ENCODE measurements at places on chromosomes 5 and 9.

GRCh38 chr5:65769539-65769938 lies 47.5 kb downstream of the NLN start:
- DNase-seq = no peak

DNA sequence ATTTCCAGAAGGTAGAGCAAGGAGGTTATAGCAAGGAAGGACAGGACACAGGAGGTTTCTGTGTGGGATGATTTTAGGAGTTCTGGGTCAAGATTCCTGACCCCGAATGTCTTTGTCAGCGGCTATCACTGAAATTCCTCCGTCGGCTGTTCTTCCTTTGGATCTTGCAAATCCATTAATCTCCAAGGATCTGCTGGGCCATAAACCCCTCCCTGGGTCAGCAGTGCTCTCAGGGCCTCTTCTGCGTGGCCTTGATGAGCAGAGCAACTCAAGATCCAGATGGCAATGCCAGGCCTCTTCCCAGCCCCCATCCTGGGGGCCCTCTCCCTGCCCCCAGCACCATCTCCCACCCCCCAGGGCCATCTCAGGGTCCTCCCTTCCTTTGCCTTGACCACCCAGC lies 16.3 kb upstream of the COL27A1 start:
- DNase-seq = no peak

- peak; percentile 44 for DNase-seq
Measured at GRCh38 chr5:132777209-132778069, at the start of gene SEPTIN8. TSS of gene SEPTIN8 (minus strand) at chr5:132777239. CDS start at chr5:132777137, 102 bp downstream.

DNA sequence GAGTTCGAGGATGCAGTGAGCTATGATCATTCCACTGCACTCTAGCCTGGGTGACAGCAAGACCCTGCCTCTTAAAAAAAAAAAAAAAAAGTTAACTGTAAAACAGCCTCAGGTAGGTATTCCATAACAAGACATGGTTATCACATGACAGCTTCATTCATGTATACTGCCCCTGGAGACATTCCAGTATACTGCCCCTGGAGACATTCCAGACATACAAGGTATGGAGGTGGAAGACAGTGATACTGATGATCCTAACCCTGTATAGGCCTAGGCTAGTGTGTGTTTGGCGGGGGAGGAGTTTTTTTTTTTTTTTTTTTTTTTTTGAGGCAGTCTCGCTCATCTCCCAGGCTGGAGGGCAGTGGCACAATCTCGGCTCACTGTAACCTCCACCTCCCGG lies 105.5 kb downstream of the RICTOR start:
- DNase-seq = no peak

DNA sequence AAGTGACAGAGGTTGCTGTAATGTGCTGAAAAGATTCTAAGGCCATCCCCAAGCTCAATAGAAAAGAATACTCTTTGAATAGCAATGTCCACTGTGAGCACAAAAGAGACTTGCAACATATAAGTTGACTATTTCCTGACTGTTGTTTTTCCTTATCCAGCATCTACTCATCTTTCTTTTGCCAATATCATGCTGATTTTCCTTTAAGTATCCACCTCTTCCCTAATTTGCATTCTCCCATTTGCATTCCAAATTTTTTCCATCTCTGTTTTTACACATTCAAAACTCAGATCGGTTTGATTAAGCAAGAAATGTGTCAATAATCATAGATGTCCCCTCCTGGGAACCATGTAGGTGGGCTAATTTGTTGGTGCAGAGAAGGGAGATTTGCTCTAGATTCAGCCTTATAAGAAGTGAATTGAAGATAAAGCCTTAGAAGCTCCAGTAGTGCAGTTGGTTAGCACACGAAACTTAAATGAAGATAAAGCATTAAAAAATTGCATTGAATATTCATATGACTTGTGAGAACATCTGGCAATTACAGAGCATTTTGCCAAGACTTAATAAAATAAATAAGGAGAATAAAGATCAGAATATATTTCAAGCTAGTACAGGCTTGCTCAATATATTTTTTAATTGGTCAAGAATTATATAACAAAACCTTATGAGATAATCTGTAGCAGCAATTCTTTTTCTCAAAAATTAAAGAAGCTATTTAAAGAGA lies 267.6 kb downstream of the TMEM167A start:
- DNase-seq = no peak

- DNase-seq = peak; percentile 82
Measured at GRCh38 chr5:74640450-74640953, at the start of gene ENC1. TSS of gene ENC1 (minus strand) at chr5:74640728. CDS start at chr5:74636485, 4,243 bp downstream.

DNA sequence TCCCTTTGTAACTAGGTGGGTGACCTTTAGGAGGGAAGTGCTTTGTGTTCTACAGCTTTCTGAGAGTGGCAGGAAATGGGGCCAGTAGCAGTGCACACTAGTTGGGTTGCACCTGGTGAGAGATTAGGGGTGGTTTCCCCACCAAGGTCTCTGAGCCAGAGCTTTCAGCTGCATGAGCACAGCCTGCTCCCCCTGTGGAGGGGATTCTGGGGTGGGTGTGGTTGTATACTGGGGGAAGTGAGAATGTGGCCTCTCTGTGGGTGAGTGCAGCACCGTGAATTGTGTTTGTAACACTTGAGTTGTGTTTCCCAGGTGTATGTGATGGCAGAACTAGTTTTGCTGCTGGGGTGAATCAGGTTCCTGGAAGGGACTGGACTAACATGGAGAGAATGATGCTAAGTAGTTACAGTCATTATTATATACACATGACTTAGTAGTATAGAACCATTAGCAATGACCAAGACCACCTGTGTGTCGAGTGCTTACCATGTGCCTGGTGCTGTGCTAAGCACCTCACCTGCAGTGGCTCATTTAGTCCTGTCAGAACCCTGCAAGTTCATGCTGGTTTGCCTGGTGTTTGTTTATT lies 11.8 kb upstream of the CXXC5 start:
- DNase-seq = no peak

GRCh38 chr5:177040814-177041420 lies 18.4 kb downstream of the ZNF346 start:
- no peak for DNase-seq

DNA sequence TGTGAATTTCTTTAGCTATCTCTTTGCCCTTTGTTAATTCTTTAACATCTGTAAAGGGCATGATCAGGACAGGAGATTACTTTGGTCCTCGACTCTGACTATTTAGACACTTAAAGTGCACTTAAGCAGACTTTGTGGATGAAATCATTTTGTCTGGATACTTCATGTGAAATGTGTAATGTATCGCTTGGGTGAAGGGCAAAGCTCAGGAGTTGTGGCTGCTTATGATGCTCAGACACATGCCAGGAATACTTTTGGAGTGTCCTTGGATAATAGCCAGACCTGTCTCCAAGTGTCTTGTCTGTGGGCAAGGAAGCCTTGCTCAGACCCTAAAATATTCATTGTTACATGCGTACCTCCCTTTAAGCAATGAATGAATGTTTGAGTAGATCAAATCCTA lies 87.8 kb downstream of the RAI14 start:
- no peak for DNase-seq

- DNase-seq = no peak
Measured at GRCh38 chr5:1769752-1770442, 29.7 kb downstream of the MRPL36 start.

GRCh38 chr5:66074901-66075300 lies 69.2 kb upstream of the SREK1 start:
- no peak for DNase-seq

- DNase-seq = no peak
Measured at GRCh38 chr5:108726446-108727235, 21.1 kb upstream of the FER start.

- DNase-seq = no peak
Measured at GRCh38 chr9:83032065-83032625, 30.8 kb downstream of the RASEF start.

- DNase-seq = no peak
Measured at GRCh38 chr9:13181652-13182051, 97.8 kb downstream of the MPDZ start.

- no peak for DNase-seq
Measured at GRCh38 chr9:18658804-18659705, 185.1 kb downstream of the ADAMTSL1 start.

DNA sequence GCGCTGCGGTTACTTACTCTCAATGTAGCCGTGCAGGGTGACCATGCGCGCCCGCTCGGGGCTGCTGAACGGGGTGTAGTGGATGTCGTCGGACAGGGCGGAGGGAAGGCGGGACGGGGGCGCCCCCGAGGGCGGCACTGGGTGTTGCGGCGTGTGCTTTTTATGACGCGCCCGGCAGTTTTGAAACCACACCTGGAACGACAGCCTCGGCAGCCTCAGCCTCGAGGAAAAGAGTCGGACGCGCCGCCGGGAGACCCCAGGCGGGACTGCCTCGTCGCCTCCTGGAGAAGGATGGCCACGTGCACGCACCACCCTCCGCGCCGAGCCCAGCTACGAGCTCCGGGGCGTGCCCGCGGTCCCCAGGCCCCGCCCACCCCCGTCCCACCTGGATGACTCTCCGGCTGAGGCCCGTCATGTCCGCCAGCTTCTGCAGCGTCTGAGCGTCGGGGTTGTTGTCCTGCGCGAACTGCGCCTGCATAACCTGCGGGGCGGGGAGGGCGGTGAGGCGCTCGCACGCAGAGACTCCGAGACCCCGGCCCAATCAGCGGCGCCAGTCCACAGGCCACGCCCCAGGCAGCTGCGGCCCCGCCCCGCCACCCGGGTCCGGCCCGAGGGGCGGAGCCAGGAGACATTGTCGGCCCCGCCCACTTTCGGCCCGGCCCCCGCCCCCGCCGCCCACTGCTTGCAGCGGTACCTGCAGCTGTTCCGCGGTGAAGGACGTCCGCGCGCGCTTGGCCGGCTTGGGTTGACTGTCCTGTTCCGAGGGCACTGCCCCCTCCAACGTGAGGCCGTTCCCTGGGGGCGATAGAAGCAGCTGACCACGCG lies 15.0 kb downstream of the LHX6 start:
- DNase-seq = no peak

- peak; percentile 66 for DNase-seq
Measured at GRCh38 chr5:87233143-87233542, 34.5 kb upstream of the RASA1 start.

Measured in inflammatory macrophage (primary cell).